NCI-H1694 treated with DMSO at 0.1 percent for 48 hours (cell line): ENCODE measurements at places on chromosomes 3 and 15.

GRCh38 chr3:113684271-113684819, 12.1 kb downstream of the USF3 start:
- no peak for DNase-seq

DNA sequence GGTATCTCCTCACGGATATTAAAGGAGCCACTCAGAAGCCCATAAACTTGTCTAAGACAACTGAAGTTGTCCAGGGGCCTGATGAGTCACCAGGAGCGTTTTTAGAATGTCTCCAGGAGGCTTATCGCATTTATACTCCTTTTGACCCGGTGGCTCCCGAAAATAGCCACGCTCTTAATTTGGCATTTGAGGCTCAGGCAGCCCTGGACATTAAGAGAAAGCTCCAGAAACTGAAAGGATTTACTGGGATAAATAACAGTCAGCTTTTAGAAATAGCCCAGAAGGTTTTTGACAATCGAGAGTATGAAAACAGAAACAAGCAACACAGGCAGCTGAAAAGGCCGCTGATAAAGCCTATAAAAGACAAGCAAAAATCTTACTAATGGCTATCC, 4.1 kb downstream of the DET1 start:
- no peak for DNase-seq

DNA sequence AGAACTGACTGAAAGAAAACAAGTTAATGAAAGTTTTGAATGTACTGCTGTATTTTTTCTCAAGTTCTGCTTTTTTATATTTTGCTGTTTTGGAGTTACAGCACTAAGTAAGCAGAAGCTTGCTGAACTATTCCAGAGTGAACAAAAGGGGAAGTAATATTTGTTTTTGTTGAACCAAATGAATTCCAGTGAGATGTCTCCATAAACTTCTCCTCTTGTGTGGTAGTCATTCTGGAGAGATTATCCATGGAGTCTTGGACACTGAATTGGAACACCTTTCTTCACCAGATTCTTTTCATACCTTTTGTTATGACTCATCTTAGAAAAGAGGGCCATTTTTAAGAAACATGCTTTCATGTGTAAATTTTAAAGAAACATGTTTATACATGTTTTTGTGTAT, 8.8 kb downstream of the ANKUB1 start:
- no peak for DNase-seq

DNA sequence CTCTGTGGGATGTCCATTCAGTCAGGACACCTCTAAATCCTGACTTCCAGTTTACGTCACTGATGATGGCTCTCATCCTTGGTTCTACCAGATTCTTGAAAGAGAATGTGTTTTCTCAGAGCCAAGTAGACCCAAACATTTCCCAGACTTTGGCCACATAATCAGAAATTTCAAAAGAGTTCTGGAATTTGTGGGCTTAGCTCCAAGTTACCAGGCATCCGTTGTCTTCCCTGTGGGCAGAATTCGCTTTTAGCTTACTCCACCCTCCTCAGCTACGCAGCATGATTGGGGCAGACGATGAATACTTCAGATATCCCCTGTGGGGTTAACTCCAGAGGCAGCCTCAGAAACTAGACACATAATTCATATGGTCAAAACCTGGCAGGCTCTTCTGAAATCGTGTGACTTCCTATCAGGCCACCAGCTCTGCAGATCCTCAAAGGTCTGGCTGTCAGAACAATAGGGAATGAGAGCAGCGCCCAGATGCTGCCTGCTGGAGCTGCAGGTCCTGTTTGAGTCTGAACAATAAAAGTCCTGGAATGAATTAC, 30.6 kb downstream of the CRTC3 start:
- no peak for DNase-seq
